Endothelial cell (in vitro differentiated cells): ENCODE measurements at places on chromosomes 12 and 14. TPM values are rescaled to one million over a fixed set of nuclear protein-coding genes. Genes with fewer than 3 reads are reported as not detected.

OR4E2 gene
- not detected for total RNA-seq

AICDA gene
- total RNA-seq, result 0.10 TPM

PLEKHG7 gene
- not detected for total RNA-seq

PUS7L gene
- 15.4 TPM for total RNA-seq

CRACR2A gene
- 6.5 TPM for total RNA-seq

HOXC10 gene
- 1.9 TPM for total RNA-seq

CLEC9A gene
- total RNA-seq, result not detected

PLEKHH1 gene
- total RNA-seq, result 9.5 TPM

TGFB3 gene
- total RNA-seq, result 1.5 TPM

- no peak for DNase-seq
Observed at GRCh38 chr12:104578453-104578852, 121.7 kb downstream of the CHST11 start.

GRCh38 chr14:22088614-22089342, 415.2 kb upstream of the OR4E1 start:
- no peak for DNase-seq

DNA sequence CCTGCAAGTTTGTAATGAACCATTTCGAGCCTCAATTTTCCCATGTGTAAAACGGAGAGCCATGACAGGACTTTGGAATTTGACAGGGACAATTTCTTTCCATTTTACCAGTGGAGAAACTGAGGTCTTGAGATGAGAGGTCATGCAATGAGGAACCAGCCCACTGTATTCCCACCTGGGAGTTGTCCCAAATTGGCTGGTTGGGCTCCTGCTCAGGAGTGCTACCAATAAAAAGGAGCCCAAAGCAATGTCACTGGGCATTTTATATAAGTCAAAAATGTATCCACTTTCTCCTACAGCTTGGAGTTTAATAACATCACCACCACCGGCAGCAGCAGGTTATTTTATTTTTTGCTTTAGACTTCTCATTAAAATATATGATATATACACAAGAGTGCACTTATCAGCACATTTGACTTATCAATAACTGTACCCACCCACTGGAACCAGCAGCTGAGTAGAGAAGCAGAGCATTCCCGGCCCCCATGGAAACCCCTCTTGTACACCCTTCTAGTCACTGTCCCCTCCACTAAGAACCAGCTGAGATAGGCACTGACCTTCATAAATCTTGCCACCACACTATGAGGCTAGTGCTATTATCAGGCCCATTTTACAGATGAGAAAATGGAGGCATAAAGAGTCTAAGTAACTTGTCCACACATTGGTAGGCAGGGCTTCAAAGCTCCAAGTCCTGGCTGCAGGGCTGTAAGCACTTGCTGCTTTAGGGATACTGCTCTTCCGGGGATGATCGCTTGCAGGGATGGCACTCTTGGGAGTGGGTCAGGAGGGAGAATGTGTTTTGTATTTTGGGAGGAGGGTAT, 25.3 kb upstream of the RBM19 start:
- no peak for DNase-seq

- DNase-seq, result no peak
Observed at GRCh38 chr14:77086017-77086727, 11.9 kb upstream of the CIPC start.

- no peak for DNase-seq
Observed at GRCh38 chr14:59998564-59998963, 78.6 kb downstream of the LRRC9 start.

DNA sequence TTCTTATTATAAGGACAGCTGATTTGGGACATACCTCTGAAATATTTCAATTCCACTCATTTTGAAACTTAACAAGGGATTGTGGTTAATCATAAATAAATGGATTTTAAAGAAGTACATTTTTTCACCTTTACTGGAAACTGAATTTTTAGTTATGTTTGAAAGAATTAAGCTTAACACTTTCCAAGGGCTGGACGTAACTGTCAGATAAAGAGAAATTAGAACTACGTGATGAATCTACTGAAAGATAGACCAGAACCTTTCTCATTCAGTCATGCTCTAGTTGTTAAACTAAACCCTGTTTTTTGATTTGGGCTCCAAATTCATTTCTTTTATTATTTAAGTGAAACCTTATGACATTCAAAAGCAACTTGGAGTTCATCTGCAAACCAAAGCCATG, 1892.1 kb upstream of the SEL1L start:
- DNase-seq, result no peak

- DNase-seq, result no peak
Observed at GRCh38 chr12:6461401-6462233, 8.9 kb downstream of the VAMP1 start.

DNA sequence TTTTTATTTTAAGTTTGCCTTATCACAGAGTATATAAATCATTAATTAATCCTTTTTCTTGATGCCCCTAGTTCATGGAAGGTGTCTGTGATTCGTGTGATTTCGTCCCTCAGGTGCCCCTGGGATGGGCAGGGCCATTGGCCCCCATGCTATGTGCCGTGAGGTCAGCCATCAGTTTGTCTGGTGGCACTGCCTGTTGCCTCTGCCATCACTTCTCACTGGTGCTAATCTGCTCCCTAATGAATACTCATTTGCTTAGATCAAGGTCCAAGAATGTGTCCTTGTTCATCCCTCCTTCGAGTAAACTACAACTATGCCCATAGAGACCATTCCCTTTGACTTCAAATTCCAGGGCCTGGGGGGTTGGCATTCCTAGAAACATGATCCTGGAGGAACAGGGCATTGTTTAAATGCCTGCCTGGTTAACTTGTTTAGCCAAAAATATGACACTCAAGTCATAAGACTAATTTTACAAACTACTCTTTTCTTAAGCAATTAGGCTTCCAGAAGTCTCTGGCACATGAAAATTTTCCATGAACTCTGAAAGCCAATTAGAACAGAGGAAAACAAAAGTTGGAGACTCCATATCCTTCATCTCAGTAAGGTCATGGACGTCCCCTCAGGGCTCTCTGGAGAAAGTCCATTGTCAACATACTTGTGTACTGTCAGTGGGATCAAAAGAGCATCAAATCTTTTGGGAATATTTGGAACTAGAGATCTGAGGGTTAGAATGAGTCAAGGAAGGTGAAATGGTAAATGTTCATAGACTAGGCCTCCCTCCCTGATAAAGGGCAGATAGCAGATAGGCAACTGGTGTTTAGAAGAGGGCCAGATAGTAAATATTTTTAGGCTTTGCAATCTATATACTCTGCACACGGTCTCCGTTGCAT, 90.9 kb upstream of the PLXNC1 start:
- no peak for DNase-seq

GRCh38 chr12:90216020-90216552, 507.4 kb upstream of the ATP2B1 start:
- no peak for DNase-seq

- DNase-seq, result no peak
Observed at GRCh38 chr12:26496170-26496569, 300.8 kb downstream of the SSPN start.

GRCh38 chr14:90722590-90722989, 93.6 kb downstream of the TTC7B start:
- no peak for DNase-seq

DNA sequence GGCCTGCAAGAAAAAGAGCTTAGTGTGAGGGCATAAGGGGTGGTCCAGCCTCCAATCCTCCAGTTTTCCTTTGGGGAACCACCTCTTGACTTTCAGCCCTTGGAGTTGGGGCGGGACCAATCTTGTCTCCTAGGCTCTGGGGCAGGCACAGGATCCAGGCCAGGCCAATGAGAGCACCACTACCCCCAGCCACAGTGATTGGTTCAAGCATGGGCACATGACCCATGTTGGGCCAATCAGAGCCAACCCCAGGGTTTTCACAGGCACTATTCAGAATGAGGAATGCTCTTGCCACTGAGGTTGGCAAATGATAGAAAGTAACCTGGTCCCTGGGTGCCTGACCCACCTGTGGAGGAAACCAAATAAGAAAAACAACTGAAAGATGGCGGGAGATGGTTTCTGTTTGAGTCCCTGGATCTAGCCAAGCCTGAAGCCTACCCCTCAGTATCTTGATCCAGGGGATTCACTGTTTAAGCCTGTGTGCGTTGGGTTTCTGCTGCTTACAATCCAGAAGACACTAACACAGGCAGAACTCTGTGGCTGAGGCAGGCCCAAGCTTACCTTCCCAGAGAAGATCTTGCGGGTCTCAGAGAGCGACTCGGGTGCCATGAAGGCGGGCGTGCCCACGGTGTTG, 42.9 kb downstream of the P2RX4 start:
- DNase-seq, result no peak

- no peak for DNase-seq
Observed at GRCh38 chr12:104724992-104725585, 233.0 kb downstream of the SLC41A2 start.

DNA sequence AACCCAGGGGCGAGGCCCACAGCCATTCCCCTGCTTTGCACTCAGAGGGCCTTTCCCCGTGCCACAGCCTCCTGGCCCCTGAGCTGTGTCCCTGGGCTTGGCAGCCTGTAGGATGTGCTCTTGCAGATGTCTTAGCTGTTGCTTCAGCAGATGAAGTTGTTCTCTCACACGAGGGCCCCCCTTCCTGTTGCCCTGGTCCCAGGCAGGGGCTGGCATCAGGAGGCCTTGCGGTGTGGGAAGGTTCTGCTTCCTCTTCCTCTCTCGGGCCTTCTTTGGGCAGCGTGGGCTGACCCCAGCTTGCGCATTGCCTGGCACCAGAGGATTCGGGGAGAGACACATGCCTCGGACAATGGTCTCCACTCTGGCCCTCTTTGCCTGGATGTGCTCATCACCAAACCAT, 12.7 kb downstream of the PROX2 start:
- no peak for DNase-seq

DNA sequence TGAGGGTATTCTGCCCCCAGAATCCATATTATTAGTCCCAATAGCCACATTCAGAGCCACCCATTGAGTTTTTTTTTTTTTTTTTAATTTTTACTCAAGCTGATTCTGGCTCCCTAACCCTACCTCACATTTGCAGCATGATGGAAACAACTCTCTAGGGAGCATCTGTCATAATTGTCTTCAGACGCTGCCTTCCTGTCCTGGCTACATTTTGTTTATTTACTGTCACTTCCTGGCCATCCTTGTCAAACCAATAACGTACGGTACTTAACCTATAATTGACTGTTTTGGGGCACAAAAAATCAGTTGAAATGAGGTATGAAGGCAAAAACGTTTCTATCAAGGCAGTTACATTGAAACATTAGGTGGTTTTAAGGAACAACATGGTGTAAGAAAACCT, 2.1 kb downstream of the GLIPR1 start:
- DNase-seq, result no peak

GRCh38 chr14:88931321-88932110, 107.1 kb downstream of the TTC8 start:
- DNase-seq, result no peak

GRCh38 chr12:92370828-92371227, 225.2 kb upstream of the BTG1 start:
- no peak for DNase-seq

- no peak for DNase-seq
Observed at GRCh38 chr12:28108599-28108998, 81.7 kb upstream of the CCDC91 start.

DNA sequence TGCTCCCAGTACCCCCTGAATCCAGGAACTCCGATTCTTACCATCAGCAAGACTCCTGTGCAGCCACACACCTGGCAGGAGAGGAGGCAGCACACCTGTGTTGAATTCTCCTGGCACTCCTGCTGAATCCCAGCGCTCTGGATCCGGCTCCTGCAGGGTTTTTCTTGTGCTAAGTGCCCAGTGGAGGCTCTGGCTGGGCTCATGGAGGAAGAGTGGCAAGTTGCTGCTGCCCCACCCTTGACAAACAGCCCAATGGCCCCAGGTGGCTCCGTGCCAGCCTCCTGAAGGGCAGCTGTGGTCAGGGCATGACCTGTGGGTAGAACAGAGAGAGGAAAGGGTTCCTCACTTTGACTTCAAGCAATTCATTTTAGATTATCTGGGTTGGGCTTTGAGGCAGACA, 20.0 kb downstream of the CRACR2A start:
- DNase-seq, result no peak

DNA sequence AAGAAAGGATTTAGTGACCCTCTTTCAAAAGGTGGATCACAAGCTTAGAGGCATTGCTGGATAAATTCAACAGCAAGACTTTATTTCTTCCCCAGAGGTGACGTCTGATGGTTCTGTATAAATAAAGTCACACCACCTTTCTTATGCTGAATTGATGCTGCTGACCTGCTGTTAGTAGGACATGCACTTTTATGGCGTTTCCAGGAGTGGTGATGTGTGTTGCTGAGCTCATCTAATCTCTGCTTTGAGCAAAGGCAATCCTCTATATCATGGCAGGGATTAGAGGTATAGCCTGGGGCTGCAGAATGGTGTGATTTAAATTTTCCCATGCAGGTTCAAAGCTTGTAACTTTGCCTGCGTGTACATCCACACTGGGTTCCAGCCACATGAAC, 94.9 kb downstream of the ETV6 start:
- DNase-seq, result no peak

DNA sequence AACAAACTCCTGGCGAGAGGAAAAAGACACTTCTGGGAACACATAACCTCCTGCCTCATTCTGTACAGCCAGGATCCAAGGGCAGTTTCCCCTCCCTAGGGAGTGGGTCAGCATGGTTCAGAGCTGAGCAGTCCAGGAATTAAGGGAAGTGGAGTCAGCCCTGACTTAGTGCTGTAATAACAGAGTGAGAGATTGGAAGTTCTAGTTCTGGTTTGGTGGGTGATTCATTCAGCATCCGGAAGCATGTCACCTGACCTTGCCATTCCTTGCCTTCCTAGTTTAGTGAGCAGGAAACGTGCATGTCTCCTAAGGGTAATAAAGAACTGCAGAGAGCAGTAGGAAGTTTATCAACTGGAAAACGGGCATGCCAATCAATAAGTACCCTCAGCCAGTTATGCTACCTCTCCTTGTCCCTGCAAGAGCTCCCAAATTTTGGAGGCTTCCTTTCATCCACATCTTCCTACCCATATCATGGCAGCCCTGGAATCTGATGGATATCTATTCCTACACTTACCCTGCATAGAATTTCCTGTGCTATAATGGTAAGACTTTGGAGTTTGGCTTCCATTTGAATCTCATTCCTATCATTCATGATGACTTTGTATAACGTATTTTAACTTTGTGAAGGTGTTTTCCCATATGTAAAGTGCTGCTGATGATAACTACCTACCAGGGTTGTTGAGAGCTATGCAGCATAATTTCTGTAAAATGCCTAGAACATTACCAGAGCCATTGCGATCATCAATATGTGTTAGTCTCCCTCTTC, 28.5 kb upstream of the MAGOHB start:
- DNase-seq, result no peak

GRCh38 chr12:52010152-52010622, 3.4 kb downstream of the TAMALIN start:
- peak; percentile 86 for DNase-seq

- DNase-seq, result no peak
Observed at GRCh38 chr12:68376901-68377300, 44.7 kb upstream of the MDM1 start.

- DNase-seq, result no peak
Observed at GRCh38 chr12:106081606-106082005, 57.1 kb downstream of the NUAK1 start.

- no peak for DNase-seq
Observed at GRCh38 chr12:88433997-88434703, 146.1 kb downstream of the KITLG start.

GRCh38 chr14:71713016-71713415, 219.2 kb upstream of the RGS6 start:
- DNase-seq, result no peak
